Right kidney (tissue), 9 donors: ENCODE measurements at places on chromosomes 1 and 21.

GRCh38 chr1:31573261-31573660 lies 3.1 kb upstream of the TINAGL1 start:
- DNase-seq, result no peak

- peak; percentile 22 for DNase-seq
Observed at GRCh38 chr1:114854693-114855320, at the start of gene SYCP1. Gene SYCP1 (plus strand): TSS chr1:114854863. CDS start chr1:114855465, 602 bp downstream.

- no peak for DNase-seq
Observed at GRCh38 chr1:156838972-156839371, 19.9 kb downstream of the INSRR start.

GRCh38 chr1:167926486-167926997 lies 9.9 kb upstream of the DCAF6 start:
- peak; percentile 23 for DNase-seq

DNA sequence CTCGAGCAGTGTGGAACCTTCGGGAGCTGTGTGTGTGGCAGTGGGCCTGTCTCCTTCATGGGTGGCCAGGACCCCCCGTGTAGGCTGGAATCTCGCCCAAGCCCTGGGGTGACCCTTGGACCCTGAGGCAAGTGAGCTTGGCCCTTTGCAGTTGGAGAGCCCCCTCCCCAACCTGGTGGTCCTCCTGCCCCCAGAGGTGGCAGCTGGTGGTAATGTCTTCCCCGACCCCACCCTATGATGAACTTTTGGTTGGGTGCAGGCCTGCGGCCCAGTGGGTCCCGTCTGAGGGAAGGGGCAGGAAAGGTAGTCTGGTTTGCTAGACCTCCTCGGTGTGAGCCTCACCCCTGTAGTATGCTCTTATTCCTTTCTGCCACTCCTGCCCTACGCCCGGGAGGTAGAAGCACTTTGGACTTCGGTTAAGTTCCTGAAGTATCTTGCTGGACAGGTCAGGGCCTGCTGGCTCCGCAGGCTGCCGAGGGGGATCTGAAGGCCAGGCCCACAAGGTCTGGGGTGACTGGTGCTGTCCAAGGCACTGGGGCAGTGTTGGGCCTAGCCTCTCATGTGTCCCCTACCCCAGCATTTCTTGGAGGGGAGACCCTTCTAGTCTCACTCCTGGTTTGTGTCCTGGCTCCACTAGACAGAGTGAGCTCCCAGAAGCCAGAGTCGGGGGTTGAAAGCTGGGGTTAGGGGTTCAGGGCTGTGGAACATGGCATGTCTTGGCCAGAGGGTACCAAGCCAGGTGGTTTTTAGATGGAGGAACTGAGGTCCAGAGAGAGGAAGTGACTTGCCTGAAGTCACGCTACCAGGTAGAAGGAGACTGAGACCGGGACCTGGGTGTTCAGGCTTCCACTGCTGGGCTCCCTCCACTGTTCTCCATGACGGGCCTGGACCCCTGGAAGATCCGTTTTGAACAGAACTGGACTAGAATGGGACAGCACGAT lies 1.8 kb downstream of the ZNF362 start:
- DNase-seq, result peak; percentile 40

- DNase-seq, result no peak
Observed at GRCh38 chr1:116833718-116834117, 76.0 kb upstream of the PTGFRN start.

GRCh38 chr1:230142608-230143210 lies 75.7 kb downstream of the GALNT2 start:
- no peak for DNase-seq

GRCh38 chr1:55059302-55060132 lies 20.2 kb downstream of the PCSK9 start:
- DNase-seq, result no peak

GRCh38 chr1:236064674-236065508 lies at the start of gene NID1:
Gene NID1 (minus strand): TSS chr1:236065090. CDS start chr1:236065079, 11 bp downstream.
- peak; percentile 92 for DNase-seq

DNA sequence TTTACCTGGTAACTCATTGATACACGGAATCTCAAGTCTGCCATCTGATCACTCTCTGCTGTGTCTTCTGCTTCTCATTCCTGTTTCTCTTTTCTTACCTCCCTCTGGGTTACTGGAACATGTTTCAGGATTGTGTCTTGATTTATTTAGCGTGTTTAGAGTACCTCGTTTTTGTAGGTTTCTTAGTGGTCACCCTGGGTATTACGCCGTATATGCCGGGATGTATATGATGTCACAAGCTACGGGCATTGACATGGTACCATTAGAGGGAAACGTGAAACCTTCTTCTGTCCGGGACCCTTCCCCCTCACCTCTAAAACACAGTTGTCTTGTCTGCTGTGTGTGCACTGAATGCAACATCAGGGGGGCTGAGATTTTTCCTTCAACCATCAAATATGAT lies 2.8 kb downstream of the ACTRT2 start:
- no peak for DNase-seq

DNA sequence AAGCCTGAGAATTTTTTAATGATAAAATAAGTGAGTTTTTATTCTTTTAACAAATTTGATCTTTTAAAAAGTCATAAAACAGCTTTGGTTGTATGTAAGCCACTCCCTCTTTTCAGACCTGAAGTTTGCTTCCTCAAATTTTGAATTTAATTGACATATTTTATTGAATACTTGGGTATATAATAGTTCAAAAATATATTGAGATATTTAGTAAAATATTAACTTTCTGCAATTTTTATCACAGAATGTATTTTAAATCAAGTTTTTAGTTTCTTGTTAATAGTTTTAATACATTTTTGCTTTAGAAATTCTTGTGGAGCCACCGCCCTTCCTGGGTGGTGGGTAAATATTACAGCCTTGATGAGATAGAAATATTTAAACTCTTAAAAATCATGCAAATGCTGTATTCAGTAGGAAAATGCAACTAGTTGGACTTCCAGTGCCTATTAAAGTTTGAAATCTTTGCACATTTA lies 867 bp downstream of the PTPRC start:
- no peak for DNase-seq

DNA sequence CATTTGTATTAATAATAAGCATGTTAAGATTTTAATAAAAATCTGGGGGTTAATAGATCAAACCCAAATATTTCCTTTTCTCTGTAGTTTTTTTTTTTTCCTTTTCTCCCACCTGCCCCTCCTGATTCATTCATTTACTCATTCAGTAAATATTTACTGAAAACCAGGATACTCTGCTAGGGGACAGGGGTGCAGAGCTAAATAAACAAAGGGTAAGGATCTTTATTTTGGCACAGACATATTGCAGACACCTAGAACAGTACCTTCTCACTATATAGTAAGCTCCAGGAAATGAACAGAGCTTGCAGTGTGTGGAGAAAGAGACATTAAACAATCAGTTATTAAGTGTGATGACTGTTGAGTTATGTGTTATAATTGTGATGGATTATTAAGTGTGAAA lies 60.9 kb downstream of the AK5 start:
- DNase-seq, result no peak

DNA sequence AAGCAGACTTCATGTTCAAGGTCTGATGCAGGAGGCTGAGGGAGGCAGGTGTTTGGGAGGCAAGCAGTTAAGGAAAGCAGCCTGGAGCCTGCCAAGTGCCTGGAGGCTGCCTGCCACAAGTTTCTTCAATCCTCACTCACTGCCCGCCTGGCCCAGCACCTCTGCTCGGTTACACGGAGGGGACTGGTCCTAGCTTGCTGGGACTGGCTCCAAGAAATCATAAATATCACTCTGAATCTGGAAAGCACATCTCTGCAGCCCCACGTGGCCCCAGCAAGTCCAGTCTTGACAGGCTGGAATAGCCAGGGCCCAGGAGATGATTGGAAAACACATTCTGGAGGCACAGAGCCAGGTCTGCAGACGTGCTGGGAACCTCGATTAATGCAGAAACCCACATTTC lies 83.9 kb downstream of the BCAR3 start:
- no peak for DNase-seq

DNA sequence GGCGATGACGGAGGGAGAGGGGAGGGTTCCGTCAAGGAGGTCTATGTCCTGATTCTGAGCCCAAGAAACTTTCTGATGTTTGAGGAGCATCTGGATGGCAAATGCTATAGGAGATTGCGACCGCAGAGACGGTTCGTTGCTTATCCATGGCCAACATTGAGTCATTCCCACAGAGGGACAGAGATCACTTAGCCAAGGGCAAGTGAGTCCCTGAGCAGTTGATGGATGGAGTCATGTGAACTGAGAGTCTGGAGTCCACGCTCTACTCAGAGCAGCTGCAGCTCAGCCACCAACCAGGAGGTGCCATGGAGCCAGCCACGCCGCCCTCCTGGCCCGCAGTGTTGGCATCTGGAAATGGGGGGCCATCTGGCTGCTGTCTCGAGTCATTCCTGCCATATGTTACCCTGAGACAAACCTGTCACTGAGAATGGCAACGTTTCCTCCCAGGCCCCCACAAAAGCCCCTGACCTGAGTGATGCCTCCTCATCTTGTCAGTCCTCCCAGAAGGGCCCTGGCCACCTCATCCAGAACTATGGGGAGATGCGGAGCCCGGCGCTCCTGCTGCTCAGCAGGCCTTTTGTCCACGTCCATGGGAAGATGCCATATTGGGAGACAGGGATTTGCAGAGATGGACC lies 58.6 kb downstream of the ATP5PO start:
- no peak for DNase-seq

DNA sequence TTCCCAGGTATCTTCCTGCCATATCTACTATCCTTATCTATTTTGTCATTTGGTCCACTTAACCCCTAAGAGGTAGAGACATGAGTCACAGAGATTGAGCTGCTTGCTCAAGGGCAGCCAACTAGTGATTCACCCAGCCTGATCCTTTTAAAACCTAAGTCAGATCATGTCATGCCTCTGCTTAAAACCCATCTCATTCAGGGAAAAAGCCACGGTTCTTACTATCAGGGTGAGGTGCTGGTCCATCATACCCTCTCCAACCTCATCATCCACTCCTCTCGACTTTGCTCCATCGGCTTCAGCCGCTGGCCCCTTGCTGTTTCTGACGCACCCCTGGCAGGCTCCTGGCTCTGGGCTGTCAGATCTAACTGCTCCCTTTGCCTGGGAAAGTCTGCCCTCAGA lies 14.4 kb upstream of the PPP1R15B start:
- no peak for DNase-seq

DNA sequence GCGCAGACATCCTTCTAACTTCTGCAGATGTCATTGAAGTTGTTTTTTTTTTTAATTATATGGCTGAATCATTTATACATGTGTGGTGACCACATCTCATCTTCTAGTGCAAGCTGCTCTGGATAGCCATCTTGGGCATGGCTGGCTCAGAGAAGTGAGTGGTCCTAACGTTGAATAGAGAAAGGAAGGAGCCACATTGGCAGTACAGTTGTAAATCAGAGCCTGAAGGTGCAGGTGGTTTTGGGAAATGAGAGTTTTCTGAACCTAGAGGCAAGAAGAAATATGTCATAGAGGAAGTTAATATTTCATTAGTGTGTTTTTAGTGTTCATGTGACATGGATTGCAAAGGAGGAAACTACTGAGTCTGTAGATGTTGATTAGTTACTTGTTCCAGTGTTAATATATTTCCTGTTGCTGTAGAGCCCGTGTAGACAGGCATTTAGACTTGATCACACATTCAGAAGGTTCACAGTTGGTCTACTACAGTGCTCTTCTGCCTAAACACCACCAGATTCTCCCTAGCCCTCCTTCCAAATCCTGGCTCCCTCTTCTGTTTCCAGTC lies 163.7 kb downstream of the ROR1 start:
- no peak for DNase-seq

- DNase-seq, result no peak
Observed at GRCh38 chr1:110502402-110503151, 16.4 kb downstream of the KCNA10 start.

- no peak for DNase-seq
Observed at GRCh38 chr1:232174306-232174705, 455.6 kb downstream of the SIPA1L2 start.

- DNase-seq, result no peak
Observed at GRCh38 chr1:237812061-237812460, 78.7 kb downstream of the ZP4 start.

DNA sequence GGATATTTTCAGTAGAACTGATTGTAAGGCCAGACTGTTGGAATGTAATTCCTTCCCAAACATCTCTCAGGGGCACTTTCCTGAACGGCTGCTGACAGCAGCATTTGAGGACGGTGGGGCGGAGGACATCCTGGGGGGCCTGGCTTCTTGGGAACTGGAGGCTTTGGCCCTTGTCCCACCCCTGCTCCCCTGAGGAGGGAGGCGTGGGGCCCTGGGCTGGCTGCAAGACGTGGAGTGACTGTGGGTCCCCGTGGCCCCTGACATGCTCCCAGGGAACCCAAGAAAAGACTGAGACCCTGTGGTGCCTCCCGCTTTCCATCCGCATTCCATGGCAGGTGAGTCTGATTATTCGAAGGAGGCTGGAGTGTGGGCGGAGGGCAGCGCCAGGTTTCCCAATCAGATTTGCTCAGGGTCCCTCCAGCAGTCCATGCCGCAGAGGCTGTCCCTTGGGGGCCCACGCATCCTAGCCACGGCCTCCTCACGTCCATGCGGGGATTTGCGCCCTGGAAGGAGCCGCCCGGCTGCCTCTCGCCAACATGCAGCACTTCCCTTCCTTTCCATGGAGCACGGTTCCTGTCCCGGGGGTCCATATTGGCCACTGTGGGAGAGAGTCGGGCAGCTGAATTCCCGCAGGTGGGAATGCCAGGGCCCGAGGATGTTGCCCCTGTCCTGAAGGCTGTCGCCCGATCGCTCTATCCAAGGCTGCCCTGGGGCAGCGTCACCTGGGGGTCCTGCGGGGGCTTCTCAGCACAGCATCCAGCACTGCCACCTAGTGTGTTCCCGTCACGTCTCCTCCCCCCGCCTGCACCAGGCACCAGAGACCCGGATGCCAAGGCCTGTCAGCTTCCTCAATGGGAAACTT lies 69.0 kb downstream of the FAAP20 start:
- DNase-seq, result no peak

GRCh38 chr1:29264773-29265389 lies 28.6 kb downstream of the PTPRU start:
- no peak for DNase-seq

GRCh38 chr1:6350416-6351088 lies 43.0 kb downstream of the ACOT7 start:
- DNase-seq, result no peak

DNA sequence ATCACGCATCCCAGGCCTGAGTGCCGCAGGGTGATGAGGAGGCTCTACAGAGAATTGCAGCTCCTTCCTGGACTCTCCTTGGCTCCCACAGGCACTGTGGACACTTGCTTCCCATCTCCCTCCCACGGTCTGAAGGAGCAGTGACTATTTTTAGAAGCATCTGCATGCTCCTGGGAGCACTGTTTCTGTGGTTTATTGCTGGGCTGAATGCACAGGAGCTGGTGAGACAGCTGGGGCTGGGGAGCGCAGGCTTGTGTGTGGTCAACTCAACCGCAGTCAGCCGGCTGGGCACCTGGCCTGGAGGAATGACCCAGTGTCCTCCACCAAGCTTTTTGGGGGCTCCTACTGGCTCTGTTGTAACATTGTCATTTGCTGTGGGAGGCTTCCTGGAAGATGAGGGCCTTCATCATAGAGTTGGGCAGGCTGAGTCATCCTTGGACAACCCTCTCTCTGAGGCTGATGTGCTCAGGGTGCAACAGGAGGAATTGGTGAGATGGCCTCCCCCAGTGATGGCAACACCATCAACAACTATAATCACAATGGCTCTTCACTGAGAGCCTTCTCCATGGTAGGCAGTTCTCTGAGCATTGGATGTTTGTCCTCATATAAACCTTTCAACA lies 1.7 kb downstream of the NFASC start:
- DNase-seq, result no peak

- DNase-seq, result no peak
Observed at GRCh38 chr1:109535971-109536491, 3.6 kb upstream of the GPR61 start.

- no peak for DNase-seq
Observed at GRCh38 chr1:31306278-31306677, 9.4 kb downstream of the ZCCHC17 start.

- DNase-seq, result peak; percentile 37
Observed at GRCh38 chr1:183841950-183842794, 37.3 kb downstream of the RGL1 start.
